ENCODE measurements at places on chromosomes 4 and X. TPM values are rescaled to one million over a fixed set of nuclear protein-coding genes. Genes with fewer than 3 reads are reported as not detected.
A peak's percentile ranks its signal among the peaks of the same experiment; 100 is the strongest.

The CSTF2 gene
- 13.5 TPM for total RNA-seq

The IBSP gene
- not detected for total RNA-seq

The SHISA3 gene
- total RNA-seq, result under 0.01 TPM

The ARSJ gene
- 0.41 TPM for total RNA-seq

The SAP30 gene
- 20.4 TPM for total RNA-seq

The NUDT10 gene
- total RNA-seq, result 49.3 TPM

The HTRA3 gene
- total RNA-seq, result 0.82 TPM

The NKAP gene
- 8.6 TPM for total RNA-seq

The SPARCL1 gene
- total RNA-seq, result 48.9 TPM

The GABRA4 gene
- total RNA-seq, result 24.5 TPM

The NLGN4X gene
- 40.8 TPM for total RNA-seq

The MAGEA2B gene
- total RNA-seq, result not detected

The PDGFRA gene
- total RNA-seq, result 64.0 TPM

The MAP9 gene
- total RNA-seq, result 36.7 TPM

- no peak for DNase-seq
These were observed 6.4 kb upstream of the GPC3 start for GRCh38 chrX:133991814-133992213.

- no peak for DNase-seq
These were observed 5.5 kb upstream of the TLR10 start for GRCh38 chr4:38788317-38788716.

GRCh38 chr4:36163198-36163597 lies 81.1 kb downstream of the ARAP2 start:
- DNase-seq, result no peak

GRCh38 chr4:116357758-116358157 lies 727.6 kb downstream of the TRAM1L1 start:
- DNase-seq, result no peak

- no peak for DNase-seq
These were observed 10.4 kb upstream of the NALF2 start for GRCh38 chrX:69493766-69494165.

GRCh38 chr4:37246891-37247290 lies 2.3 kb downstream of the NWD2 start:
- DNase-seq, result no peak

GRCh38 chr4:74317616-74318246 lies 9.5 kb downstream of the EPGN start:
- DNase-seq, result no peak

- no peak for DNase-seq
These were observed 363.1 kb upstream of the ZFP42 start for GRCh38 chr4:187632260-187632995.

DNA sequence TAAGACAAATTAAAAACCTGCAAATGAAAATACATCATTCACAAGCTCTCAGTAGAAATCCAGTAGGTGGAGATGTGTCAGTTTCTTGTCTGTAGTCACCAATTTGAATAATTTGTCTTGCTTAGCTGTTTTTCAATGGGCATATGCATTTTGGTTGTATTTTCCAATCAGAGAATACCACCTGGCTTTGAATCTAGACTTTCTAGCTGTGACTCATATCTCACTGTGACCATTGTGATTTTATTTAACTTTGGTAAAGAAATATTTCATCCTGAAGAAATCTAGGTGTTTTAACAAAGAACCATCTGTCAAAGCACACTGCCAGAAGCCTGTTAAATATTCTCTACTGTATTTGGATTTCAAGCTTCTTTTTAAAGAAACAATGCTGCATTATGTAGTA lies 1650.6 kb upstream of the IGFBP7 start:
- no peak for DNase-seq

DNA sequence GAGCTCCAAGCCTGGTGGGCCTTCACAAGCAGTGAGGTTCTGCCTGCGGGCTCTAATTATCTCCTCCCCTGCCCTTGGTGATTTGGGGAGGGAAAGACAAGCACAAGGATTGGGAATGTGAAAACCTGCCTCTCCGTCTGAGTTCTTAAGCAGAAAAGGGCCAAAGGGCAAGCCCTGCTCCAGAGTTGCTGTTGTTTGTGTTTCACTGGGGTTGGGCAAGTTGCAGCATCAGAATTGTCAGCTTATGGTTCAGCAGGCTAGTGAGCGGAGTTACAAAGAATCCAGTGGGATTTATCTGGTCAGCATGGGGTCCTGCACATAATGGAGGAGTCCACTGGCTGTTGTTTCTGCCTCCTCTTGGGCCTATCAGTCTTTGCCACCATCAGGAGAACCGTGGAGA lies 60.5 kb downstream of the NHS start:
- DNase-seq, result no peak

DNA sequence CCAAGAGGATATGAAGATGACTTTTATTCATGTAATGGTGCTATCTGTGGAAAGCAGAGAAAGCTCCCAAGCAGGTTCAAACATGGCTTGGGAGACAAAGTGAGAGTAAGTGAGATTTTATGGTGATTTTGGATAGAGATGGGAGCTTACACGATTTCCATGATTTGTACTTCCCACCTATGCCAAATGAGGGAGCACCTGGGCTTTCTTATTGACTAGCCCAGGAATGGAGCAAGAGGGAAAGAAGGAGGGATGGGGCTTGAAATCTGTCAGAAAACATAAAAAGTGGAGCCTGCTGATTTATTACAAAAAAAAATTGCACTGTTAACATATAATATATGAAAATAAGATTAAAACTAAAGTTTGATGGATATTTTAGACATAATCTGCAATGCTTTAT lies 703.5 kb upstream of the PABPC4L start:
- no peak for DNase-seq

DNA sequence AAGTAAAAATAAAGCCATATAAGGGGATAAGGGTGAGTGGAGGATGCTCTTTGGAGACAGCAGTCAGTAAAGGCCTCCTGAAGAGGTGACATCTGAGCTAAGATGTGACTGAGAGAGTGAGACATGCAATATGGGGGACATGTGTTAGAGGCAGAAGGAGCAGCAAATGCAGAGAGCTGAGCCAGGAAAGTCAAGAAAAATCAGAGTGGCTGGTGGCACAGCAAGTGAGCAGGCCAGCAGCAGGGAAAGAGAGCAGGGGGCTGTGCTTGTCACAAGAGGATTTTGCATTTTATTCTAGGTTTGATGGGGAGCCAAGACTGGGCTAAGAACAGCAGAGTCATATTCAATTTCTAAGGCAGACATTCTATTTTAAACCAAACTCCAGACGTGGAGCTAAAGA lies 394.5 kb downstream of the KCNIP4 start:
- no peak for DNase-seq

GRCh38 chr4:48191758-48192157 lies 57.7 kb upstream of the TXK start:
- no peak for DNase-seq

- no peak for DNase-seq
These were observed 755.8 kb upstream of the LCORL start for GRCh38 chr4:18777190-18777930.

GRCh38 chr4:183157215-183157614 lies 58.2 kb downstream of the WWC2 start:
- DNase-seq, result no peak

DNA sequence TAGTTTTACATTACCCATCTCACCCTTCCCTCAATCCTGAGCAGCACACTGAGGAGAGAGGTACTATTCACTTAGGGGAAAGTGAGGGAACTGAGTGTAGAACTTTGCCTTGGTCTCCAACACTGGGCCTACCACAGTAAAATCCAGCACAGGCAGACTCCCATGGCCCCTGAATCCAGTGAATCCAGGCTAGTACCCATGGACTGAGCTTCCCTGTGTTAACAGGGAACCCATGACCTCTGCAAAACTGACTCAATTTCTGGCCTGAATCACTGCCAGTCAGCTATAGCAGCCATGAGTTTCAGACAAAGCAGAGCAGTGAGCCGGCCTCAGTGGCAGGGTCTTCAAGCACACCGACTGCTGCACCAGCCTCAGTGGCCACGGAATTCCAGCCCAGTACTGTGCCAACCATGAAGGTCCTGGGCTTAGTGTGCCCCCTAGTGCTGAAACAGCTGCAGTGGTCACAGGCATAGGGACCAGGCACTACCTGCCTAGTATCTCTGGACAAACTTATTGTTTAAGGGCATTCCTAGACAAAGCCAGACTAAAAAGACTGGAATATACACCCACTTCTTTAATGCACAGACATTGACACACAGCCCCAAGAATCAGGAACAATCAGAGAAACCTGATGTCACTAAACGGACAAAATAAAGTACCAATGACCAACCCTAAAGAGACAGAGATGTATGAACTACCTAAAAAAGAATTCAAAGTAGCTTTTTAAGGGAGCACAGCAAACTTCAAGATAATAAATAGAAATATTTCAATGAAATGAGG lies 127.4 kb upstream of the RPL34 start:
- DNase-seq, result no peak

DNA sequence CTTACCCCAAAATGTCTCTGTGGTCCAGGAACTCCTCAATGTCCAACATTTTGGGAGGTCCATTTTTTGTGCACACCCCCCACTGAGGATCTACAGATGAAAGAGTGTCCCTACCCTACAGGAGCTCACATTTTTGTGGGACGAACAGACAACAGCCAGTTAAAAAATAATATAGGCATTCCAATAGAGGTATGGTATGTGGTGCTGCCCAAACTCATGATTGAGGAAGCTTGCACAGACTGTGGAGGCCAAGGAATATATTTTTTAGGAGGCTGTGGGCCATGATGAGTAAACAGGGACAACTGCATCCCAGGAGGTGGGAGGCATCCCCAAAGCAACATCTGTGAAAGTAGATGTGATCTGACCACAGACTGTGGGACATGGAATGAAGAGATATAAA lies 181.0 kb upstream of the HCCS start:
- DNase-seq, result no peak

GRCh38 chrX:28058901-28059300 lies 77.7 kb upstream of the DCAF8L1 start:
- no peak for DNase-seq

DNA sequence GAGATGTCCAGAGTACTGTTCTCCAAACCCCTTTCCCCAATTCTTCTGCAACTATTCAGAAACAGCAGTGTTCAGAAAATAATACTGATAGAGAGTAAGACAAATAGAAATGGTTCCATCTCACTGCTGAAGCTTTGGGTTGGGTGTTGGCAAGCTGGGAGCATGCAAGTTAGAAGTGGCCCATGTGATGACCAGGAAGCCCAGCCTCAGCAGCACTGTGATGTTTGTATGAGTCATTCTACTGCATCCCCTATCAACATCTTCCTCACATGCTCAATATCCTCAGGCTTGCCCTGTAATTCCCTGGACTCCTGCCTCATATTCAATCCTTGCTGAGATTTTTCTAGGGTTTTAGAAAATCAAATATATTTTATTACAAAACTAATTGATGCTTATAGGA lies 96.5 kb downstream of the CHRDL1 start:
- no peak for DNase-seq

DNA sequence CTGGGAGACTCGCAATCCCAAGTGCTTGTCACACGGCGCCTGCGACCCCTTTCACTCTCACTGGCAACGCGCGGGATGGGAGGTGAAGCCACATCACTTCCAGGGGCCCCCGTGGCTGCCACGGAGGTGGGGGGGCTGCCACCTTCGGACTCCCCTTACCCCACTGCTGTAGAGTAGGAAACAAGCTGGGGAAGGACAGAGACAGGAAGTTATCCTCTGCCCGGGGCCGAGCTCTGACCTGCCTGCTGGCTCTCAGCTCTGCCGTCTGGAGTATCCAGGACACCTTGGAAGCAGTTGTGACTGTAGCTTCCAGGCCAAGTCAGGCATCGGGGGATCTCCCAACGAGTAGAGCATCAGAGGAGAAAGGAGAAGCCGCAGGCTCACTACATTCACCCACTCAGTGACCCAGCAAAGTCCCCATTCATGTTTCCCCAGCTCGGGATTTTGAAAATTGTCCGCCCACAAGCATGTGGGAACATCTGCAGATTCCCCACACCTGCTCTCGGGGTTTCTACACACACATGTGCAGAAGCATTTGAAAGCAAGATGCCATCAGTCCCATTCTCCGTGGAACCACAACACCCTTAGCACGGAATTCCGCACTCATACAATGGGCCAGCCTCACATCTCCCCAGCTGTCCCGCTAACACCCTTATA lies 10.8 kb downstream of the PDZD4 start:
- peak; percentile 16 for DNase-seq

DNA sequence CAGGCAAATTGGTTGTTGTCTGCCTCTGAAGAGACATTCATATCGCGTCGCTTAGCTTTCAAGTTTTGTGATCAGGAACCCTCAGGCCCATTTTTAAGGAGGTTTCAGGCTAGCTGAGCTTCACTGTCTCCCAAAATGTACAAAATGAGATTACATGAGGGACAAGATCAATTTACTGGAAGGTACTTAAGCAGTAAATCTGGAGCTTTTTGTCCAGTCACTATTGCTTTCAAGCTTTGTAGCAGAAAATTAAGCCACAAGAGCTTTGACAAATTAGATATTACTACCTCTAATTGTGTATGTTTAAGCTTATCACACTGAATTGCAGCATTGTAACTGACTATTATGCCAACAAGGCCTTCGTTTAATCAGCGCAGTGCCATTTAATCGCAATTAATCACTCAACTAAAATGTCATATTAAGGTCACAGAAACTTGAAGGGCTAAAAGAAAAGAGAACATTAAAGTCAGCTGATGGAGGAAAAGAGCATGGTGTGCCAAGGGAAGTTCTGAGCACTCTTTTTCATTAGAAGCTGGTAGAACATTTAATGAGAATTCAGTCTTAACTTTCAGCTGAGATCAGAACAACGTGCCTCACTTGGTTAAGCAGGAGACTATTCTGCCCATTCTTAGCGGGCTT lies 353.0 kb downstream of the FBXO8 start:
- DNase-seq, result no peak

DNA sequence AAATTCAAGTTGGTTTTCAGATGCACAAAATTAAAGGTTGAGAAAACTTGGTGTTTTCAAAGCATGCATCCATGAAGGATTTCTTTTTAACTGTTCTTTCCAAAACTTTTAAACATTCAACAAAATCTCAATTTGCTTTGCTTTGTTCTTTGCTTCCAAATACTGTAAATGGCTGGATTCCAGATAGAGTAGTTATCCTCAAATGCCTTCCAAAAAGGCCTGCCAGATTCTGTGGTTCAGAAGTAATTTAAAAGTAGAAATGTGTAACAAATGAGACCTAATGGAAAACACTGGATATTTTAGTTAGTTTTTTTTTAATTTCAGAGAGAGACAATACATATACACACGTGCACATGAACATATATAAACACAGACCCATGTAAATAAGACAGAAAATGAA lies 97.3 kb downstream of the NR3C2 start:
- DNase-seq, result no peak

DNA sequence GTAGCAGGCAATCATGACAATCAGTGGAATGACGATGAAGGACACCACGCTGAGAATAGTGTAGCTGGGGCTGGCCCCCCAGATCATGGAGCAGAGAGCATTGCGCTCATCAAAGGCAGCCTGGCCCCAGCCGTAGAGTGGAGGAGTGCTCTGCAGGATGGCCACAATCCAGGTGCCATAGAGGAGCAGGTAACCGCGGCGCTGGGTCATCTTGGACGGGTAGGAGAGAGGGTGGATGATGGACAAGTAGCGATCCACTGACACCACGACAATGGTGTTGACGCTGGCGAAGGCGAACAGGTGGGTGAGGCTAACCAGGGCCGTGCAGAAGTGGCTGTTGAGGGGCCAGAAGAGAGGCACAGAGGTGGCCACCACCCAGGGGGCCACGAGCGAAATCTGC lies 2.8 kb downstream of the GPR101 start:
- no peak for DNase-seq

Data from frontal cortex (tissue), 4 donors.